ENCODE measurements at places on chromosomes 4 and X.

GRCh38 chrX:51182545-51182944, 150.1 kb upstream of the NUDT10 start:
- no peaks in the 10 kb centered on the region for H3K4me1 ChIP-seq
- no peak for DNase-seq
- no peak overlapping the region for H3K4me3 ChIP-seq
- no peaks in the 10 kb centered on the region for H3K27me3 ChIP-seq
- no peaks in the 10 kb centered on the region for H3K36me3 ChIP-seq
- no peak overlapping the region for H3K27ac ChIP-seq

GRCh38 chrX:119266364-119266995, 30.4 kb downstream of the PGRMC1 start:
- H3K4me3 ChIP-seq: no peak overlapping the region
- peak; percentile 21 for DNase-seq
- H3K27me3 ChIP-seq: no peaks in the 10 kb centered on the region
- H3K4me1 ChIP-seq: no peaks in the 10 kb centered on the region
- H3K27ac ChIP-seq: no peak overlapping the region

- no peak within 1 kb of the TSS for H3K4me3 ChIP-seq
- H3K27me3 ChIP-seq: no peaks in the 10 kb centered on the region
- H3K4me1 ChIP-seq: no peaks in the 10 kb centered on the region
Measured at GRCh38 chrX:111511477-111511876, at the start of gene SERTM2. Gene SERTM2, plus strand, starts transcription at chrX:111511645. Its CDS starts 7,213 bp downstream, at chrX:111518858.

GRCh38 chr4:173334891-173335752, 964 bp upstream of the HMGB2 start:
- H3K27me3 ChIP-seq: no peaks in the 10 kb centered on the region
- H3K4me1 ChIP-seq: peaks cover 13% of the 10 kb centered on the region
- H3K27ac ChIP-seq: peak overlapping the region; percentile 100
- DNase-seq: peak; percentile 65
- no peaks in the 10 kb centered on the region for H3K36me3 ChIP-seq

GRCh38 chr4:10030972-10031667, 9.8 kb upstream of the SLC2A9 start:
- H3K4me1 ChIP-seq: peaks cover 13% of the 10 kb centered on the region
- H3K27me3 ChIP-seq: no peaks in the 10 kb centered on the region
- H3K4me3 ChIP-seq: no peak overlapping the region
- no peaks in the 10 kb centered on the region for H3K36me3 ChIP-seq
- H3K27ac ChIP-seq: no peak overlapping the region

GRCh38 chr4:165774326-165774725, 98.7 kb upstream of the TLL1 start:
- no peaks in the 10 kb centered on the region for H3K36me3 ChIP-seq
- H3K27me3 ChIP-seq: no peaks in the 10 kb centered on the region
- H3K4me3 ChIP-seq: no peak overlapping the region
- no peak for DNase-seq

GRCh38 chr4:3638080-3638795, 106.0 kb upstream of the LRPAP1 start:
- H3K4me3 ChIP-seq: no peak overlapping the region
- H3K27ac ChIP-seq: no peak overlapping the region
- H3K4me1 ChIP-seq: no peaks in the 10 kb centered on the region

All from testis (tissue), 5 donors.